ENCODE measurements at places on chromosomes 16 and 17. TPM values are rescaled to one million over a fixed set of nuclear protein-coding genes. Genes with fewer than 3 reads are reported as not detected.

DNA sequence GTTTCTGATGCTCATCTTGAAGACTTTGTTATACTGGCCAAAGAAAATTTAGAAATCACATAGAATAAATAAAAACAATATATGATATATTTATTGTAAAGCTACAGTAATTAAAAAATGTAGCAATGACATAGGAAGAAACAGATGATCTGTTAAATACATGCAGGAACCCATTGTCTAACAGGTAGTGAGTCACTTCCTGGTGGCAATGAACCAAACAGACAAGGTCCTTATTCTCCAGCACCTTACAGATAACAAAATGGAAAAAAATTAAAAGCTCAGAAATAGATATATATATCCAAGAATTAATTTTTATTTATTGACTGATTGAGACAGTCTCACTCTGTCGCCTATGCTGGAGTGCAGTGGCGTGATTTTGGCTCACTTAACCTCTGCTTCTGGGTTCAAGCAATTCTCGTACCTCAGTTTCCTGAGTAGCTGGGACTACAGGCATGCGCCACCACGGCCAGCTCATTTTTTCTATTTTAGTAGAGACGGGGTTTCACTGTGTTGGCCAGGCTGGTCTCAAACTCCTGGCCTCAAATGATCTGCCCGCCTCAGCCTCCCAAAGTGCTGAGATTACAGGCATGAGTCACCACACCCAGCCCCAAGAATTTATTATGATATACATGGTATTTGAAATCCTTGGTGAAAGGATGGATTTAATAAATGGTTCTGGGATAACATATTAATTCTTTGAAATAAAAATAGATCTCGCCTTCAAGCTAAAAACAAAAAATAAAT, 7.5 kb downstream of the NETO2 start:
- no peak for DNase-seq

- DNase-seq, result no peak
These were observed 10.7 kb downstream of the PRR29 start for GRCh38 chr17:64008830-64009229.

DNA sequence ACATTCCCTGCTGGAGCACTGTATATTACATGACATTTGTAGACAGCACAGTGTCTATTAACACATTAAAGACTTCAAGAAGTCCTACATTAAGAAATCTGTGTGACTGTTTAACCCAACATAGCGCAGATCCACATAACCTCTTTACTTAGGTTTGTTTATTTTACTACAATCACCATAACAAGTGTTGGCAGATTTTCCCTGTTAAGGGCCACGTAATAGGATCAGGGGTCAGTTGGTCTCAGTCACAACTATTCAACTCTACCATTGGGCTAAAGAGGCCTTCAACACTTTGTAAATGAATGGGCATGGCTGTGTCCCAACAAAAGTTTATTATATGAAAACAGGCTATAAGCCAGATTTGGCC, 51.3 kb upstream of the ADORA2B start:
- no peak for DNase-seq

Gene FZD2
- 54.9 TPM for polyA plus RNA-seq
